Osteoblast (primary cell): ENCODE measurements at places on chromosomes 5 and 9. TPM values are rescaled to one million over a fixed set of nuclear protein-coding genes. Genes with fewer than 3 reads are reported as not detected.

Gene NUTM2F
- total RNA-seq = not detected in 2 replicates

Gene SARDH
- 5.4 and 10.9 TPM in 2 replicates for total RNA-seq

Gene BHMT2
- 8.3 and 12.1 TPM in 2 replicates for total RNA-seq

Gene SLC6A19
- total RNA-seq = not detected in 2 replicates

Gene BARX1
- 8.5 and 15.6 TPM in 2 replicates for total RNA-seq
